ENCODE measurements at places on chromosomes 7 and 10.

DNA sequence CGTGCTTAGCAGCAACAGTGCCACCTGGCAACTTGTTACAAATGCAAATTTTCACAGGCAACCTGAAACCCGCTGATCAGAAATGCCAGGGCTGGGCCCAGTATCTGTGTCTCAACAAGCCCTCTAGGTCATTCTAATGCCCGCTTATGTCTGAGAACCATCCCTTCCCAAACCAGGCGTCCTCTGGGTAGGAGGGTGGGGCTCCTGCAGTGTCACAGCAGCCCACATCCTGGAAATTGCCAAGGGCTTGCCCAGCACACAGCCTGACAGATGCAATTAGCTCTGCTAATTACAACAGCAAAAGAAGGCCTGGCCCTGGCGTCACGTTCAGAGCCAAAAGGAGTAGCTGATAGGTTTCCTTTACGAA lies 15.9 kb downstream of the ITPRIP start:
- no peak for DNase-seq

GRCh38 chr10:118473305-118473960 lies 122.0 kb downstream of the PRLHR start:
- no peak for DNase-seq

DNA sequence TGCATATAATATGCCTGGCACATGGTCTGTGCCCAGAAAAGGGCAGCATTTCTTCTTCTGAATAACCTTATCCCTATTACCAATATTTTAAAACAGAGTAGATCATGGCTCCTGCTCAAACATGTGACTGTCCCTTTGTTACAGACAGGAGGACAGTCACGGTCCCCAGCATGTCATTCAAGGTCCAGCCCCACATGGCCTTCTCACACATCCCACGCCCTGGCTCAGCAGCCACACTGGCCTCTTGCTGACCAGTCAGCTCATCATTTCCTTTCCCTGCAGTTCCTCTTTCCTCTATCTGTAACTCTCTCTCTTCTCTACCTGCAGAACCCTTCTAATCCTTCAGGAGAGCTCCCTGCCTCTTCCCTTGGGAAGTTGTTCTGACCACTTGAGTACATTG lies 167.8 kb downstream of the CHN2 start:
- DNase-seq: no peak

- DNase-seq: no peak
Measured at GRCh38 chr10:103254538-103255325, 9.0 kb downstream of the RPEL1 start.

- no peak for DNase-seq
Measured at GRCh38 chr7:144481833-144482232, 78.3 kb upstream of the NOBOX start.

GRCh38 chr7:42014625-42015618 lies 222.1 kb downstream of the GLI3 start:
- no peak for DNase-seq

DNA sequence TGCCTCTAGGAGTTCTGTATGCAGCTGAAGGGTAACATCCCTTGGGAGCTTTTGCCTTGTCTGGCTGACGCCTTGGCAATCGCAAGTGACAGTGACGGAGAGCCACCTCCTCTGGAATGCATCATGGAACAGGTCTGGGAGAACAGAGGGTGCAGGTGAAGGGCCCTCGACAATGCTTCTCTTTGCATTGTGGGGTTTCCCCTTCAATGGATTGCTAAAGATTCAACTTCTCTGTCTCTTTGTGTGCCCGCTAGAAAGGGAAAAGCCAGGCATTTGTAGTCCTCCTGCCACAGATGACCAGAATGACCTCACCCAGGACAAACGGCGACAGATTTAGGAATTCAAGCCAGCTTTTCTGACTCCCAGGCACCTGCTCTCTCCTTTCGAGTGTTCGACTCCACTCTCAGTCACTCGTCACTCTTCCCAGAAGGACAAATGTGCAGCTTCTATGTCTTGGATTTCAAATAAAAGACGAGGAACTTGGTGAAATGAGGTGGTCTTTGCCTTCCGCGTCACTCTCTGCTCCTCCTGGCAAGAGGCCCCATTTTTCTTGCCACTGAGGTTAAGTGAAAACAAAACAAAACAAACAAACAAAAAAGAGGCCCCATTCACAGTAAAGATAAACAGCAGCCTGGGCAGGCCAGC lies 26.1 kb downstream of the IL2RA start:
- DNase-seq: no peak

- no peak for DNase-seq
Measured at GRCh38 chr10:16950656-16951601, 133.7 kb upstream of the RSU1 start.

GRCh38 chr10:31604646-31605170 lies 285.7 kb downstream of the ZEB1 start:
- no peak for DNase-seq

GRCh38 chr10:87829986-87830729 lies 12.1 kb upstream of the ATAD1 start:
- no peak for DNase-seq

DNA sequence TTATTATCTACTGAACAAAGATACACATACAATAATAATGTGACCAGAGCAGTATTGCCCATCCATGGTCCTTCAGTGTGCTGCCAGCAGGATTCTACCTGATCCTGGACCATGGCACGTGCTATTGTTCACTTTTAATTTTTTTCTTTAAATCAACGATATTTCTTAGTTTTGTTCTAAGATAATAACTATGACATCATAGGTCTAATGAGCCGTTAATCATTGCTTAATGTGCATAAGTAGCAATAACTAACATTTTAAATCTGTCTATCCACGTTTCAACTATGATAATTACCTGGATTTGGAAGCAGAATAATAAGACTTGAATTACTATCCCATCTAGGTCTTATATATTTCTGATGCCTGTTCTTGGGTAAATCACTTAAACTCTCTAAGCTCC lies 253.8 kb downstream of the SORCS1 start:
- no peak for DNase-seq

GRCh38 chr7:71735961-71736556 lies 604.1 kb downstream of the GALNT17 start:
- DNase-seq: peak; percentile 77

DNA sequence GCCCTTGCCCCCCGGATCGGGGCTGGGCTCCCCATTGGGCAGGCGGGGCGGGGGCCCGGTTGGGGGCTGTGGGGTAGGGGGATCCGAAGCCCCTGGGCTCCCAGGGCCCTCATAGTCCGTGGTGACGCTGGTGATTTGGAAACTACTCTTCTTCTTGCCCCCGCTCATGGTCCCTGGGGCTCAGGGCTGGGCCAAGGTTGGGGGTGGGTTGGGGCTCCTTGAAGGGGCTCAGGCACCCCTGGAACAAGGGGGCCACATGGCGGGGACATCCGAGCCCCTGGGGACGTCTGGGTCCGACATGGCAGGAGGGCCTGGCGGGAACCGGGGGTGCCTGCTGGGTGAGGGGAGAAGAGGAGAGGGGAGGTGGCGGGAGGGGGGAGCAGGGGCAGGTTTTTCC lies 1.1 kb downstream of the TSC22D4 start:
- no peak for DNase-seq

DNA sequence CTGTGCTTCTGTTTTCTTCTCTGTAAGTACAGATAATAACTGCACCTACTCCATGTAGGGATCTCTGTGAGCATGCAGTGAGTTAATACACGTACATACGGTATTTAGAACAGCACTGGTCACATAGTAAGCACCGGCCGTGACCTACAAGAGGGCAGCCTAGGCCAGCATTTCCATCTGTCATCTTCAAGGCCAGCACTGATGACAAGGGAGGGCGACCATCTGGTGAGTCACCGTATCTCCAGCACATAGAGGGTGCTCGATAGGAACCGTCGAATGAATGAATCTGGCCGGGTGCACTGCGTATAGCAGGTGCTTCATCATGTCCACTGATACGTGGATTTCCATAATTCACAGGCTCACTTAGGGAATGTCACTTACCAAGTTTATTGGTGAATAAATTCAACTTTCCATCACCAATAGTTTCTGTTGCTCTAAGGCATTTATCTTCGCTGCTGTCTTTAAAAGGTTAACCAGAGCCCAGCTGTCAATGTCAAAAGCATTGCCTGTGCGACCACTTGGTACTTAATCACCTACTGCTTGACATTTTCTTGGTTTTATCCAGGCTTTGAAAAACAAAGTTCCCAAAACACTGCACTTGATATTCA lies 8.3 kb downstream of the NOD1 start:
- no peak for DNase-seq

GRCh38 chr7:124459101-124460055 lies 306.2 kb downstream of the GPR37 start:
- no peak for DNase-seq

- DNase-seq: no peak
Measured at GRCh38 chr10:48658243-48658974, 26.3 kb upstream of the WDFY4 start.

GRCh38 chr10:56874950-56875349 lies 513.9 kb upstream of the ZWINT start:
- DNase-seq: no peak

- DNase-seq: no peak
Measured at GRCh38 chr10:94108200-94108599, 114.5 kb downstream of the PLCE1 start.

GRCh38 chr7:107563775-107564552 lies at the start of the genes COG5 and DUS4L:
TSS of gene COG5 (minus strand) at chr7:107563920. CDS start at chr7:107563896, 24 bp downstream.
TSS of gene DUS4L (plus strand) at chr7:107563971. CDS start at chr7:107567071, 3,100 bp downstream.
- peak; percentile 62 for DNase-seq

- DNase-seq: no peak
Measured at GRCh38 chr7:131605280-131605878, 49.0 kb upstream of the PODXL start.

DNA sequence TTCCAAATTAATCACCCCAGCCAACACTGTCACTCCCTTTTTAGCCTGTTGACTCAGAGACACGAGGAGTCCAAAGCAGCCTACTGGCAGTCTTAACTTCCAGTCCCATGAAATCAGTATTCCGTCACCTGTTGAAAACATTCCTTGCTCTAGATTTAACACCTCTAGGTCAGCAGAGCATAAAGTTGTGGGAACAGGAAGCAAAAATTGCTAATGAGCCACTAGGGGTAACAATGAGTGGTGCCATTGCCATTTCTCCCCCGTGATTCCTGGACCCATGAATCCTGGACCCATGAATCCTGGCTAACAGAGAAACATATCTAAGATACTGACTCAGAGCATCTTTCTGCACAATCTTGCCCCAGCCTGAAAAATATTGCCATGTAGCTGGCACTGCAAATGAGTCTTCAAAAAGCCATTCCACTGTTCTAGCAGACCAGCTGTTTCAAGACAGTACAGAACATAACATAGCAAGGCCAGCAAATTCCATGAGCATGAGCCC lies 252.7 kb upstream of the PTER start:
- no peak for DNase-seq

DNA sequence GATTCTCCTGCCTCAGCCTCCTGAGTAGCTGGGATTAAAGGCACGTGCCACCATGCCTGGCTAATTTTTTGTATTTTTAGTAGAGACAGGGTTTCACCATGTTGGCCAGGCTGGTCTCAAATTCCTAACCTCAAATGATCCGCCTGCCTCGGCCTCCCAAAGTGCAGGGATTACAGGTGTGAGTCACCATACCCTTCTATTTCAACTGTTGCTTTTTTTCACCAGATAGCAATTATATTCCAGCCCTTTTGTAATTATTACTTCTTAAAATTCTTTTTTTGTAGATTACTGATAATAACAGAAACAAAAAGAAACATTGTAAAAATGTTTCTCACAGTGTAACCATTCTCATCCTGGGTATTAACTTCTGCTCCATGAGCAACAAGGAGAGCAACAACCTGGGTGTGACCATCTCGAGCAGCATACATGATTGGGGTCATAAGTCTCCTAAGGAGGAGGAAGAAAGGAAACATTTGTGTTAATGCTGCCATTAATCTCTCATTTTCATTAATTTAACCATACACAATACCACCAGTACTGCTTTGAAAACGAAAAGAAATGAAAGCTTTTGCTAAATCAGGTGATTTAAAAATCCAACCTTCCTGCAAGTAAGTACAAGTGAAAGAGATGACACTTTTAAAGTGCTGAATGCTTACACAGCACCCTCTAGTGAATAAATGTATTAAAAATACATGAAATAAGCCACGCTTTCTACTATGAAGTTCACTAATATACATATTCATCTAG lies 41.8 kb downstream of the ASZ1 start:
- DNase-seq: no peak

GRCh38 chr7:19009936-19010280 lies 107.5 kb downstream of the TWIST1 start:
- DNase-seq: no peak

DNA sequence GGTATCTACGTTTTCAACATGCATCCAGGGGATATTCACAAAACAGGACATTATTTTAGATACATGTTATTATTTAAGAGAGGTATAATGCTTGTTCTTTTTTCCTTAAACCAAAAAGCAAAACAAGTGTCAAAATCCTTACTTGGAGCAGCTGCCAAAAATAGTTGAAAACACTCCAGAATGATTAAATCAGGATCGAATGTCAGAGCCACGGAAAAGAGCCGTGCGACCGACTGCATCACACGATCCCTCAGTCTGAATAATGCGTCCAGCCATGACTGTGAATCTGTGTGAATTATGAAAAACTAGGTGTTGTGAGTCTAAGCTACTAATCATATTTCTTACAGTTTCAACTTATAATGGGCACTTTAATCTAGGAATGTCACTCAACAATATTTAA lies 126.0 kb downstream of the PARD3 start:
- DNase-seq: no peak

Data from NCI-H1930 (cell line).